NCI-H82 (cell line): ENCODE measurements at places on chromosomes 12 and 14.

DNA sequence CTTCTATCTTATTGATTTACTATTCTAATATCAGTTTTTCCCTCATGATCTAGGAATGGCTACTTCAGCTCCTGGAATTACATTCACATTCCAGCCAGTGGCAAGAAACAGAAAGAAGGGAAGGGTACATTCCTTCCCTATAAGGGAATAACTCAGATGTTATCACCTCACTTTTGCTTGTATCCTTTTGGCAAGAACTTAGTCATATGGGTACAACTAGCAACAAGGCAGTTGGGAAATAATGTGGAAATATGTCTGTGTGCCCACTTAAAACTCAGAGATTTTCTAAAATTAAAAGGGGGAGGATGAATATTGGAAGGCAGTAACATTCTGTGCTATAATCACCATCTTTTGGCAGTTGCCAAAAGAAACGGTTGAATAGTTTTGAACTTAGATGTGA, 85.6 kb downstream of the MSRB3 start:
- no peak for DNase-seq

- no peak for DNase-seq
Measured at GRCh38 chr12:72036393-72036792, 97.7 kb downstream of the TPH2 start.

GRCh38 chr12:54292083-54292930, 8.5 kb downstream of the NFE2 start:
- DNase-seq: no peak

DNA sequence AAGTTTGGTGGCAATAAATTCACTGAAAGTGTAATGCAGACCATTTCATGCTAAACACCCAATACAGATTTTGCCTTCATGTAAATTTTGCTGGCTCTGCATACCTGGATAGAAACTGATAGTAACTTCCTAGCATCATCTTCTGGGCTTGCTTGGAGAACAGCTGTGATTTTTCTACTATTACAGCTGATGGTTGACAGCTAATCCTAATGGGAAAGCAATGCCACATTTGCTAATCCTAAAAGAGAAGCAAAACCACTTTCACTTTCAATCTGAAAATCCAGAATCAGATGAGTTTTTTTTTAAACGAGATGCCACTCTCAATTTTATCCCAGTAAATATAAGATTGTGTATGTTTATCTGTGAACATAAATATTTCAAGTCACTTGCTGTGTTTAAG, 1035.9 kb downstream of the TRHDE start:
- DNase-seq: peak; percentile 42

DNA sequence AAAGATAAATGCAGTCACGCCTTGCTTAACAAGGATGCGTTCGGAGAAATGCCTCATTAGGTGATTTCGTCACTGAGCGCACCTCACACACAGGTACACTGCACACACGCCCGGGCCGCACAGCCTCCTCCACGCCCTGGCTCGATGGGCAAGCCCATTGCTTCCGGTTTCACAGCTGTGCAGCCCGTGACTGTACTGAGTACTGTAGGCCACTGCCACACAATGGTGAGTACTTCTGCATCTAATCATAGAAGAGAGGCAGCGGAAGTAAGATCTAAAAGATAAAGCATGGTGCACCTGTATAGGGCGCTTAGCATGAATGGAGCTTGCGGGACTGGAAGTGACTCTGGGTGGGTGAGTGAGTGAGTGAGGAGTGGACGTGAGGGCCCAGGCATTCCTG, 4.3 kb downstream of the RIMBP2 start:
- DNase-seq: no peak

DNA sequence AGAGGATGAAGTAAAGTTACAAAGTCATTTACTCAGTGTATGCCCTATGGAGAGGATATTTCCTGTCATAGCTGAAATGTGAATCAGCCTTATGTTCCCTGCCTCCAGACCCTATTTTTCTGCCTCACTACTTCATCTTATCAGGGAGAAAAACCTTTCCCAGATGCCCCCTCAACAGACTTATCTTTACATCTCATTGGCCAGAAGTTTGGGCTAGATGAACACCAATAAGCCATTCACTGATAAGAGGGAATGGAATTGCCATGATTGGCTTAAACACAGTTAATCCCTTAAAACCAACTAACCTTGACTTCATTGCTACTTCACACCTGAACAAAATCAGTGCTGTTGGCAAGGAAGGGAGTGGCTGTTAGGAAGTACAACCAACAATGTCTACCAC, 40.1 kb downstream of the CREBL2 start:
- no peak for DNase-seq

DNA sequence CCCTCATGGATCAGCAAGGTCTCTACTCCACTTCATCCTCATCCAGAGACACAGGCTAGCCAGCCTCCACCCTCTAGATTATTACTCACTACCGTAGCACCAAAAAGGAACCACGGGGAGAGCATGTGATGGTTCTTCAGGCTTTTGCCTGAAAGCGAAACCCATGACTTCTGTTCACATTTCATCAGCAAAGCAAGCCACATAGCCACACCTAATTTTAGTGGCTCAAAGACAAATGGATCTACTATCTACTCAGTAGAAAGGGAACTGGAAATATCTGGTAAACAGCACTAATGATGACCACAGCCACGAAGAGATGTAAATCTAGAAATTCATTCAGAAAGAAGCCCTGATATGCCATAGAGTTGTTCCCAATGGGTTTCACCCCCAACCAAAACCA, 51.4 kb downstream of the VCPKMT start:
- no peak for DNase-seq

GRCh38 chr12:49549735-49550692, 11.2 kb downstream of the KCNH3 start:
- DNase-seq: no peak

DNA sequence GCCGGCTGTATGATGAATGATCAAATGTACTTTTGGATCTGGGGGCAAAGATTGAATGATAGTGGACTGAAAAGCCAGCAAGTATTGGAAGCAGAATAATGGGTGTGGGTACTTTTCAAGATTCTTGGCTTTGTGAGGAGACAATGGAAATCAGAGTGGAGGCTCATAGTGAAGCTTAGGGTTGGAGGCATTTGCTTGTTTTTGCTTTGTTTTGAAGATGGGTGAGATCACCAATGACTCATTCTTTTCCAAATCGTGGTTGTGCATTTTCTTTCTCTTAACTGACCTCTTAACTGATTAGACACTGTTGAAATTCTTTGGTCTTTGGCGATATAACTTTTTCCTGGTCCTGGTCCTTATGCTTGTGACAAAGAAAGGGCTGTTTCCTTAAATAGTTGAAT, 54.4 kb downstream of the PELI2 start:
- no peak for DNase-seq

DNA sequence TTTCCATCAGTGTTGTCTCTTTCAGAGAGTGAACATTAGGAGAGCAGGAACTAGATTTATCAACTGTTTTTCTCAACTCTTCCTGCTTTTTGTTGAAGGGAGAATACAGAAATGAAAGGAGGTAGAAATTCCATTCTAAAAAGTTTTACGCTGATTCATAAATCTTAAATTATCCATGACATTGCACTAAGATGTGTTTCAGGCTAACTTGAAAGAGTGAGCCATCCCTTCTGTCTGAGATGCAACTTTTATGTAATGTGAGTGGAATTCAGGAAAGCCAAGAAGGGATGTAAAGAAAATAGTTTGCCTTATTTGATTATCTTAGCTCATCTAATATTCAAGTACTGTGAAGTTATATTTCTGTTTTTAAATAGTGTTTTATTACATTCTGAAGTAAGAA, 349.5 kb upstream of the RGS6 start:
- no peak for DNase-seq

DNA sequence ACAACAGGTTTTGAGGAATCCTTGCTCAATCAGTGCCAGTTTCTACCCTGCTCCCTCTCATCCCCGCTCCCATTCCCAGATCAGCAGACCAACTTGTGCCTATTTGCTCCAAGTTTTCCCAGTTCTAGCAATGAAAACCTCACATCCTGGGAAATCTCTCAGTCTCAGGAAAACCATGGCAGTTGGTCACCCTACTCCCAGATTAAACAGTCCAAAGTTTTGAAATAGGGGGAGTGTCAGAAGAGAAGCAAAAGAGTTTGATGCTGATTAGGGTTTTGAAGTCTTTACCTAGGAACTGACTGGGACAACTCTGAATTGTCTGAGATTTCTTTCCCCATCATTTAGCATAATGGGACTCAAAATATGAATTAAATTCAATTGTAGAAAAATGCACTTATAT, 95.8 kb upstream of the ARID2 start:
- no peak for DNase-seq

GRCh38 chr12:53994009-53994263, 6.0 kb upstream of the HOXC9 start:
- DNase-seq: no peak

GRCh38 chr12:65023485-65023884, 97.6 kb downstream of the WIF1 start:
- DNase-seq: peak; percentile 80

DNA sequence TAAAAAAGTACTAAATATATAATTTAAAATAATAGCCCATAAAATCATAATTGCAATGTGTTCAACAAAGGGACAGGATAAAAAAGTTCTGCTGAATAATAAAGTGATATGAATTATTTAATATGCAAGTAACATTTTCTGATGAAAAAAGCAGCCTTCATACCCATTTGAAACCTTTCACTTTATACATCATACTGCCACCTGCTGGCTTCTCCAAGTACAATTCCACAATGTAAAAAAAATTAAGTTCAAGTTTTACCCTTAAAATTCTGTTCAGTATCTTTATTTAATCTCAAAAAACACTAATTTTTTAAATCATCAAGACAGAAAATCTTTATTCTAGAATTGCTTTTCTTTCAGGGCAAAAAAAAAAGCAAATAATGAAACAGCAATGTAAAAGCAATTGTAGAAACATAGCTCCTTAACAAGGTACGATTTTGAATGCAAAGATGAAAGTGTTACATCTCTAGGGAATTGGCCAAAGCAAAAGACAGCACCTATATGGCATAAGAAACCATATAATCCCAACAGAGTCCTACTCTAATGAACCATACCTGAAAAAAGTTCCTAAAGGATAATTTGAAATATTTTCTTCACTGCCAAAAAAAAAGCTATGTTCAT, 15.0 kb downstream of the MDM1 start:
- peak; percentile 68 for DNase-seq

- DNase-seq: peak; percentile 71
Measured at GRCh38 chr12:57632073-57632957, 686 bp downstream of the B4GALNT1 start.

GRCh38 chr12:21650997-21651396, 6.6 kb downstream of the LDHB start:
- peak; percentile 17 for DNase-seq

DNA sequence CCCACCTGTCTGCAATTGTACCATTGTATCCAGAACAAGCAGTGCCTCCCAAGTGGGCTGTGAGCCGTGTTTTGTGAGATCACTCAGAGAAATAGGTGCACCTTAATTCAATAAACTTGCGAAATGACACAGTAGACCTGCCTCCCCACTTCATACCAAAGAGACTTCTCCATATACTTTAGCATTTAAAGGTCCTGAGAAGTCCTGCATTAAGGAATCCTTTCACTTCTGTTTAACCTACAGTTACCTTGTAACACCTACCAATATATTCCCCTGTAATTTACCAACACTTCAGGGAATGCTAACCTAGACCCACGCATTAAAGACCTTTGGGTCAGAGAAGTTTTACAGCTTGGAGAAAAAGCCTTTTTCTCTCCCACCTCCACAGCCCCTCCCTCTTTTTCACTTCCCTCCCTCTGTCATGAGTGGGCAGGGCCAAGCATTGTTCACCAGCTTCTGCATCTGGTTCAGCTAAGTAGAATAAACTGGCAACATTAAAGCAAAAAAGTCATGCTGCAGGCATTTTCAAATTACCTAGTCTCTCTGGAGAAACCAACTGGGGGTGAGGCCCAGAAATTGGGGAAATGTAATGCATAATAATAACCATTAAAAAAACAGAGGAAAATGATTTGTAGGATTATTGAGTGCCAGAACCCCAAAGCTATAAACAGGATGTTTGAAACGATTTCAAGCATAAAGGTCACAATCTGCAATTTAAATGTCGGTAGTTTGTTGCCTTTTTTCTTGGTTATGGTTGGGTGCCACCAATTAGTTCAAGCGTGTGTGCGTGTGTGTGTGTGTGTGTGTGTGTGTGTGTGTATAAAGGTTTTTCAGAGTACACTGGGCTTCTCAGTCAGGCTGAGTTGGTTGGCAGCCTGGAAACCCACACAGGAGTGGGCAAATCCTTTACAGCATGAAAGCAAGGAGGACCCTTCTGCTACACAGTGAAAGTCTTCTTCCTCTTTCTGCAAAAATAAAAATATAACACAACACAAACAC, 13.7 kb upstream of the WSCD2 start:
- DNase-seq: no peak

DNA sequence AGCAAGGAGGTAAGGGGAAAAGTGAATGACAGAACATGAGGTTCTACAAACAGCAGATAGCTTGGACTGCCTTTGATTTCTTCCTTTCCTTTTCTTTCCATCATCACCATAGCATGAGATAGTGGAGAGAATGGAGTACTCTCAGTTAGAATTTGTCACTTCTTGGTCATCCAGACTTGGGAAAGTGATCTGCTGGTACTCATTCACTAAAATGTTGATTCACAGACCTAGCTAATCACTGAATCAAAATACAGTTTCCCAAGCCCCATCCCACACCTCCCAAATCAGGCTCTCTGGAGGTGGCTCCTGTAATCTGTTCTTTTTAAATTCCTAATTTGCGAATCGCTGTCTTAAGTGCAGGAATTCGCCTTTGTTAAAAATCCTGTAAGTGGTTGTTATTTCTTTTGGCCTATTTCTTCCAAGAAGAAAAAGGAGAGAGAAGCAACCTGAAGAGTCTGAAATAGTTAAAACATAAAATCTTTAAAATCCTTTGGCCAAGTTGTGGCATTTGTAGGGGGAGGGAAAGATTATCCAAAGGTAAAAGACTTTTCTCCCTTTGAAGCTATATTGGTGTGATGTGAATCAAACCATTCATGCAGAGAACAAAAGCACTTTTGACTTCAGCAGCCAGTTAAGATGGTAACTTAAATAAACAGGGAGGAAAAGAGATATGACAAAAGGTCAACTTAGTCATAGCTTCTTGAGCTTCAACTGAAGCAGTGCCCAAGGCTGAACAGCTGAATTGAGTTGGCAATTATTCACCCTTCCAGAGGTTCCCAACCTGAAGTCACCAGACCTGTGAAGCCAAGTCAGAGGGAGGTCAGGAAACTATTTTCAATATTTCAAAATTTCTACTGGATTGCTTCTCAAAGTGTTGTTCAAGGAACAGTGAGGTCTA, 255.1 kb upstream of the KRR1 start:
- DNase-seq: no peak

GRCh38 chr14:41860586-41860985, 253.9 kb downstream of the LRFN5 start:
- DNase-seq: no peak

GRCh38 chr14:24394275-24394674, 4.5 kb upstream of the NYNRIN start:
- no peak for DNase-seq

- no peak for DNase-seq
Measured at GRCh38 chr14:104444159-104445030, 135.2 kb upstream of the C14orf180 start.

- no peak for DNase-seq
Measured at GRCh38 chr14:23624830-23625404, 11.2 kb upstream of the DHRS2 start.

- peak; percentile 94 for DNase-seq
Measured at GRCh38 chr14:73713803-73714655, at the start of gene PNMA1. Gene PNMA1, minus strand, starts transcription at chr14:73714384. Its CDS starts 745 bp downstream, at chr14:73713639.
